ENCODE measurements at places on chromosomes 7 and 10.

DNA sequence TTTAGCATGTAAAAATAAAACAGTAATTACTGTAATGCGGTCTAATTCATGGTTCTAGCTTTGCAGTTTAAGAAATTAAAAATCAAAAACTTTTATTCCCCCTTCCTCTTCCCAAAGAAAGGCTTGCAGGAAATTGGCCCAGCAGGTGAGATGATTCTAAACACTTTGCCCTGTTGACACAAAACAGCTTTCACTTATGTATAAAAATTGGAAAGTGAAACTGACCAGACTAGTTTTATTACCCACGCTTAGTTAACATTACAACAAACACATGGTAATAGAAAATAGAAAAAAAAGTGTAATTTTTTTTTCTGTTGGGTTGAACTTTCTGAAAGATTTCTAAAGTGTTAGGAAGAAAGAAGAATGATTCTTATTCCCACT, 1.2 kb upstream of the CCDC6 start:
- DNase-seq: no peak

DNA sequence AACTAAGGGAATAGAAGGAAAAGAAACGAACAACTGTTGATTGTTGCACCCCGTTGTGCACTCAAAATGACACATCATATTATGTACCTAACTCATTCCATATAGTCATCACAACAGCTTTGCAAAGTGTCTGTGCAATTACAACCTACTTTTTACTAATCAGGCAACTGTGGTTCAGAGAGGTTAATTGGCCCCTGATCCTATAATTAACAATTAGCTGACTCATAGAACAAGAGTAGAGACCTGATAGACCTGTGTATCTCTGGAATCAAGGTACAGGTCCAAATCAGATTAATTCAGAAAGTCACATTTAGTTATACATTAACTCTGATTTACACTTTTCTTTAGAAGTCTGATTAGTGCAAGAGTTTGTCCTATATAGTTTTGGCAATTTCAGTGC, 122.5 kb upstream of the CDK13 start:
- DNase-seq: no peak

- DNase-seq: no peak
Observed at GRCh38 chr10:71523756-71524155, 127.0 kb downstream of the CDH23 start.

- no peak for DNase-seq
Observed at GRCh38 chr10:49508654-49509053, 30.3 kb downstream of the ERCC6 start.

DNA sequence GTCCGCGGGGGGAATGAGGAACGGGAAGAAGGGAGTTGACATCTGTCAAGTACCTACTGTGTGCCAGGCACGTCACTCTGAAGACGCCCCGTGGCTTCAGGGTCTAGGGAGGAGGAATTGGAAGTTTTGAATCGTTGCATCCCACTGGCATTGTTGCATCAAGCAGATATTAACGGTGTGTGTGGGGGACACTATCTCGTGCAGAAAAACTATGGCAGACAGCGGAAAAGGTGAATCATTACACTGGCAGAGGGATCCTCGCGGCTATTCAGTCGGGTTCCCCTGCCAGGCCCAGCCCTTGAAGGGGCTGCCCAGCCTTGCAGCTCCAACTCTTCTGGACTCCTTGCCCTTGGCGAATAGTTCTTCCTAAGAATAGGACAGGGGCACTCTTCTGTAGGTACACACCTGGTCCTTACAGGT, 1.0 kb upstream of the KIAA1549 start:
- DNase-seq: no peak

DNA sequence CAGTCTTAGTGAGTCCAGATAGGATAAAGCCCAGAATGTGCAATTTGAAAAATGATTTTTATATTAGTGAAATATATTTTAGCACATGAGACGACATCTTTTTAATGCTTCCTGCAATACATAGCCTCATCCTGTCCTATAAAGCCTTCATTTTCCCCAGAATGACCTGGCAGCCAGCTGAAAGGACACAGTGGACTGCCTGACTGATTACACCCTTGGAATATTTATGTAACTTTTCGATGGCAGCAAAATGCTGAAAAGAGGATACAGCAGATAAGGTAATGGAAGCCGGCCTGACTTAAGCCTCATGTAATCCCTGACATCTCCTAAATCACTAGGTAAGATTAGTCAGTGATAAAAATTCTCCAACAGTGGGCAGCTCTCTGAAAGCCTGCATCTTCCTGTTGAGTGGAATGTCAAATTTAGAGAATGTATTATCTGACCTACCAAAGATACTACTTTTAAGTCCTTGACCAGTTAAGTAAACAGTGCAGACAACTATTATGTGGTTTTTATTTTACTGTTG, 210.7 kb upstream of the STEAP1 start:
- no peak for DNase-seq

DNA sequence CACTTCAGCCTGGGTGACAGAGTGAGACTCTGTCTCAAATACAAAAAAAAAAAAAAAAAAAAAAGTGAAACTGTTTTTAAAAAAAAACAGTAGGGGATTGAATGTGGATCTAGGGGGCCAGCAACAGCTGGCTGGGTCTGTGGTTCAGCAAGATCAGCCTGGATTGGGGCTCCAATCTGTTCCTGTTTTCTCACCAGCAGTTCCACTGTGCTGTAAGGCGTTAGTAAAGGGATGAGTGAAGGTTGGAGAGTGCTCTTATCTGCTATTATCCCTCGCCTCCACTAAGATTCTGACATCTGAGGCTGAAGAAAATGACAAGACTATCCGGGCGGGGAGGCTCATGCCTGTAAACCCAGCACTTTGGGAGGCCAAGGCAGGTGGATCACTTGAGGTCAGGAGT, 41.6 kb upstream of the GTF2IRD1 start:
- DNase-seq: no peak

All from spinal cord (tissue), 10 donors.